Uterus (tissue), 4 donors: ENCODE measurements at places on chromosomes 2 and 18.

DNA sequence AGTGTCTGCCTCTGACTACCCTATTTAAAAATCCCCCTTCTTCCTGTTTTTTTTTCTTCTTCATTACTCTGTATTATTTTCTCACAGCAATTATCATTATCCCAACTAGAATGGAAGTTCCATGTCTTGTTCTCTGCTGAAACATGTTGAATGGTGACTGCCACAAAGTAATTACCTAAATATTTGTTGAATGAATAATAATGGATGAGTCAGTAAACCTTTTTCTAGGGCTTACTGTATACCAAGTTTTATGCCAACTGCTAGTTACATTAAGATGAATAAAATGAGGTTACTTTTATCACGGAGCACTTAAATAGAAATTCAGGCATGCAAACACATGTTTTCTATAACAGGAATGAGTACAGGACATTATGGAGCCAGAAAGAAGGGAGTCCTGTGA, 490.6 kb downstream of the THSD7B start:
- DNase-seq, result no peak

GRCh38 chr2:71610671-71611070, 157.3 kb downstream of the DYSF start:
- DNase-seq, result no peak

DNA sequence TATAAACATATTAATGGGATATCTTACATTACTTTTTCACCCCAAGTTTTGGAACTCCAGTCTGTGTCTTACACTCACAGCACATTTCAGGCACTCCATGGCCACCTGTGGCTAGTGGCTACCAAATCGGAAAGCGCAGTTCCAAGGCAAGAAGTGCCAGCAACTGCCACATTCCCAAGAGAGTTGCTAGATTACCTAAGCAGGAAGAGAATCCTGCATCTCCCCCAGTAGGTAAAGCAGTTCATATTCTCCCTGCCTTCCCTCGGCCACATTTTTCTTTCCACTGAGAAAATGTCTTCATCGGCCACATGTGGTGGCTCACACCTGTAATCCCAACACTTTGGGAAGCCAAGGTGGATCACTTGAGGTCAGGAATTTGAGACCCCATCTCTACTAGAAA, 62.8 kb downstream of the MEX3C start:
- DNase-seq, result no peak

- DNase-seq, result no peak
Observed at GRCh38 chr2:108591163-108591562, 56.9 kb downstream of the LIMS1 start.

DNA sequence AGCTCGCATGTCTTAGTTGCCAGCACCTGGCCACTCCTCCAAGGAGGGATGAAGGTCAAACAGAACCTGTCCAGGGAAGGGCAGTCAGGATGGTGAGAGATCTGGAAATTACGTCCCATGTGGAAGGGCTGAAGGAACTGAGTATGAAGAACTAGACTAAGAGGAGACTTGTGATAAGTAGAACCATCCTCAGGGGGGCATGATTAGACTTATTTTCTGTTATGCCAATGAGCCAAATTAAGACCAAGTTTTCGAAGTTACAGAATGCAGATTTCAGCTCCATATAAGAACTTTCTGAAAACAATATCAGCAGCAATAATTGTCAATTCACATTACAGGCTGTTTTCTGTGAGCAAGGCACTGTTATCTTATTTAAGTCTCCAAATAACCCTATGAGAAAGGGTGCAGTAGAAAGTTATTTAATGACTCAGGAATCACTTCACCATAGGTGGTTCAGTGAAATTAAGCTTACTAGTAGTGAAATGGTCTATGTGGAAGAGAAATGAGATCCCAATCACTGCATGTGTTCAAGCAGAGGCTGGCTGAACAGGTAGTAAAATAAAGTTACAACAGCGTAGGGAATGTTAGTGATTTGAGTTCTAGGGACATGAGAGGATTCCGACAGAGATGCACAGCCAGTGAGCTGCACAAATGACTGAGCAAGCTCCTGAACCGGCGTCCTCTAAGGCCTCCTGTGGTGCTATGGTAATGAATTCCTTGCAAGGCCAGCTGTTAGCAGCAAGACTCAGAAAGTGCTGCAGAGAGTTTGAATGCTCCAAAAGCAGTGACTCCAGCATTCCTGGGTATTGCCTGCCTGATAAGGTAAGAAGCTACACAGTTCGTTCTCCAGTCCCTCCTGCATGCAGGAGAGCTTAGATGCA, 4.5 kb upstream of the DYM start:
- no peak for DNase-seq

DNA sequence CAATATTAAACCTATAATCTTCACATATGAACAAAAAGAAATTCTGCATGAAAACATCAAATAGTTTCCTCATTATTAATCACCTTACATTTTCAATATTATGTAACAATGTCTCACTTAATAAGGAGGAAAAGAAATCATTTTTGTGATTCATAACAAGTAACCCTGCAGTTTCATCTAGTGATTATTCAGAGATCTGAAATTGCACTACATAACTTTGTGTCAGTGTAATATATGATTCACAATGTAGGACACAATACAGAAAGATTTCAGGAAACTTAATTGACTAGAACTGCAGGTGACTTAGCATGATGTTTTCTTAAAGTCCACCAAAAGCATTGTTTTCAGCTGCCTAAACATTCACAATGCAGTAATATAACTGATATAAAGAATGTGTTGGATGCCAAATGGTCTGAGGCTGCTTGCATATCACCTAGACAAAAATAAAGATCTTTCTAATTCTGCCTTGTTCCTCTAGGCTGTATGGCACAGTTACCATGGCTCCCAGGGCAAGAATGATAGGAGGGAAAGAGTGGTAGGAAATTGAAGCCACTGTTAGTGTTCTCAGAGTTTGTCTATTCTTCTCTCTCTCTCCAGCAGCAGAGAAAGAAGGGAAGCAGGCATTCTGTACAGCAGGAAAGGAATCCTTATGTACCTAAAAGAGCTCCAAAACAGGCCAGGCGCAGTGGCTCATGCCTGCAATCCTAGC, 366.6 kb downstream of the FSIP2 start:
- no peak for DNase-seq

DNA sequence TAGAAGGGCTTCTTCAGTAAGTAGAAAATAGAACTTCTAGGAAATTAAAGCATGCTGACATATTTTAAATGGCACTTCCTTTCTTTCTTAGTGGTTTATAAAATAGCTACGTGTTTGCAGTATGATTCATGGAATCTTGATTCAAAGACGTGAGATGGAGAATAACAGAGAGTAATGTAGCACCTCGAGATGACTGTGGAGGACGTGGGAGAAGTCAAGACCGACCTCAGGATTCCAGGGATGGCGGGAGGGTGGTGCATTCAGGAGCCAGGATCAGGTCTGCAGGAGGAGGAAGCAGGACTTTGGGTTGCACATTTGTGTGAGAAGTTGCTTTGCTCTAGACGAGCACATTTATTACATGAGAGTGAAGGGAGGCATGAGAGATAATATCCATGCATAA, 56.0 kb downstream of the DCDC2C start:
- DNase-seq, result no peak

DNA sequence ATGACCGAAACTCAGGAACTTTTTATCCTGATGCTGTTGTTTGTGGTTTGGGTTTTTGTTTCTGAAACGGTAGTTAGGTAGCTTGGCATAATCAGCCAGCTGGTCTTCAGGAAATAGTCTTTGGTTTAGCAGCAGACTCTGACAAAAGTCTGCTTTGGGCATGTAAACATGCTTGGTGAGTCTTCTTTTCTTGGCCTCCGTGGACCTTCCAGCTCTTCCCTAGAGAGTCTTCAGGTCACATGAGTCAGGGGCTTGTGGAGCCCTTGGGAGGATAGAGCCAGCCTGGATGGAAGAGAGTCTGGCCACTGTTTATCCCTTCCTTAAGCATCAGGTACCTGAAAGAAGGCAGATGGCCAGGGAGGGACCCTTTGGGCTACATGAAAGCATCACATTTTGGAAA, 154.5 kb downstream of the MGAT5 start:
- DNase-seq, result no peak

DNA sequence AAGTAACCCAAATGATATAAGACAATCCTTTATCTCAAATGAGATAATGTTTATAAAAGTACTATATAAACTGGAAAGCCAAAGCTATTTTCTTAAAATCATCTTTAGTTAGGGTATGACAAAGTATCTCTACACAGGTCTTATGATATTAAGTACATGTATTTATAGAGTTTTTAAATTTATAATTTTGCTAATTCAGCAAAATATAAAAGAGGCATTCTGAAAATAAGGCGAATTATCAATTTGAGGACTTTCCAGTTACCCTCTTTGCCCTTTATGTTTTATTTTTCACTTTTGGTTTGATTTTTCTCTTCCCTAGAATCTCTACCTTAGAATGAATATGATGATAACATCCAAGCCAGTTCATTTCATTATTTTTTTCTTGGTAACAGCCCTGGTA, 115.2 kb downstream of the ZNF521 start:
- no peak for DNase-seq
